Foreskin melanocyte (primary cell): ENCODE measurements at places on chromosomes 7 and 10.

DNA sequence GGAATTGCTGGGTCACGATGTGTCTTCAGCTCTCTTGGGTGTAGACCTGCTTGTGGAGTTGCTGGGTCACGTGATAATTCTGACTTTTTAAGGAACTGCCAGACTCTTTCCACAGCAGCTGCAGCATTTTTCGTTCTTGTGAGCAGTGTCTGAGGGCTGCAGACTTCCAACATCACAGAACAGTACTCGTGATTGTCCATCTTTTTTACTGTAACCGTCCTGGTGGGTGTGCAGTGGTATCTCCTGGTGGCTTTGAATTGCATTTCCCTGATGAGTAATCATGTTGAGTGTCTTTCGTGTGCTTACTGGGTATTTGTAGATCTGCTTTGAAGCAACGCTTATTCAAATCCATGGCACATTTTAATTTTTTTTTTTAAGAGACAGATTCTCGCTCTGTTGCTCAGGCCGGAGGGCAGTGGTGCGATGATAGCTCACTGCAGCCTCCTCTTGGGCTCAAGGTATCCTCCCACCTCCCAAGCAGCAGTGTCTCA, 22.7 kb downstream of the INPP5A start:
- DNase-seq, result peak; percentile 29

DNA sequence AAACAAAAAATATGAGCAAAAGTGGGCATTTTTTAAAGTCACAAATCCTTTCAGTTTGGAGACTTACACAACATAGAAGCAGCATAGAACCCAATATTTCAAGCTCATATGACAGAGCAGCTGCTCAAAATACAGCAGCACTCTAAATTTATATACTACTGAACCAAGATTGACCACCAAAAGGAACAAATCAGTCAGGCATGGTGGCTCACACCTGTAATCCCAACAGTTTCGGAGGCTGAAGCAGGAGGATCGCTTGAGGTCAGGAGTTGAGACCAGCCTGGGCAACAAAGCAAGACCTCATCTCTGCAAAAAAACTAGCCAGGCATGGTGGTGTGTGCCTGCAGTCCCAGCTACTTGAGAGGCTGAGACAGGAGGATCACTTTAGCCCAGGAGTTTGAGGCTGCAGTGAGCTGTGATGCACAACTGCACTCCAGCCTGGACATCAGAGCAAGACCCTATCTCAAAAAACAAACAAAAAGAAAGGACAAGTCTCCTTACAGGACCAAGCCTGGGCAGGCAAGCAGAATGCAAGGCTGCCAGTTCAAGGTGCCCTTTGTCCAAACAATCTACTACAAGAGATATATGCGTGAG, 40.0 kb downstream of the PARD3 start:
- DNase-seq, result no peak

- no peak for DNase-seq
These were observed 238.4 kb upstream of the PLXDC2 start for GRCh38 chr10:19577807-19578206.

DNA sequence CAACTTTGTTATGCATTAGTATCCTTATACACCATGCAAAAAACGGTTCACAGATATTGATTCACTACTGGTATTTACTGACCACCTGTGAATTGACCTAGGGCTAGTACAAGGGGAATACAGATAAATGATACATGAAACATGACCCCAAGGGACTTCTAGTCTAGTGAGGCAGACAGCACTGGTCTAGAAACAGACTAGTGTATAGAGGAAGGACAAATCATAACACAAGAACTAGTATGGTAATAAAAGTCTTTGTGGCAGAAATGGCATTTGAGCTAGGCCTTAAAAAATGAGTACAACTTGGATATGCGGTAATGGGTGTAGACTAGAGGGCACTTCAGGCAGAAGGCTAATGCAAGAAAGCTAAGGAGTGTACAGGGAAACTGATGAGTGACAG, 86.6 kb downstream of the SLC25A13 start:
- DNase-seq, result no peak

DNA sequence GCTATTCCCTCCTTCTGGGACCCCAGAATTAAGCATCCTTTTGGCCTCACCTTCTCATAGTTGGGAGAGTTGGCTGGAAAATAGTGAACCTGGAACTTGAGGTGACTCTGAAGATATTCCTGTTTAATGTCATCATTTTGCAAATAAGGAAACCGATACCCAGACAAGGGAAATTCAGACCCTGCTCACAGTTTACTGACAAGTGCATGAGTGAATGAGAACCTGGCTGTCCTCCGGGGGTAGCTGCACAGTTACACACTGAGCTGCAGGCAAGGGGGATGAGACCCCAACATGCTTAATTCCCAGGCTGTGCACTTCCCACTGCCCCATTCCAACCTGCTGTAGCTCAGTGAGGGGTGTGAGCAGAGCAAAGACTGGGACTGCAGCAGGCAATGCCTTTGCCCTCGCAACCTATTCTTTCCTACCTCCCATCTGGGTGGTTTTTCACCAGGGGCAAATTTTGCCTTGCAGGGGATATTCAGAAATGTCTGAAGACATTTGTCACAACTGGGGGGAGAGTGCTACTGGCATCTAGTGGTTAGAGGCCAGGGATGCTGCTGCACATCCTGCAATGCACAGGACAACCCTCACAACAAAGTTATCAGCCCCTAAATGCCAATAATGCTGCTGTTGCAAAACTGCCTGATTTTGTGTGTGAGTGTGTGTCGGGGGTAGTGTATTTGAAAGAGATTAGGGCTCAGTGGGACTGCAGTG, 136.2 kb downstream of the SORCS3 start:
- DNase-seq, result no peak

GRCh38 chr7:121057878-121058277, 69.4 kb downstream of the CPED1 start:
- no peak for DNase-seq

GRCh38 chr10:90665905-90666662, 191.8 kb downstream of the HTR7 start:
- DNase-seq, result no peak

DNA sequence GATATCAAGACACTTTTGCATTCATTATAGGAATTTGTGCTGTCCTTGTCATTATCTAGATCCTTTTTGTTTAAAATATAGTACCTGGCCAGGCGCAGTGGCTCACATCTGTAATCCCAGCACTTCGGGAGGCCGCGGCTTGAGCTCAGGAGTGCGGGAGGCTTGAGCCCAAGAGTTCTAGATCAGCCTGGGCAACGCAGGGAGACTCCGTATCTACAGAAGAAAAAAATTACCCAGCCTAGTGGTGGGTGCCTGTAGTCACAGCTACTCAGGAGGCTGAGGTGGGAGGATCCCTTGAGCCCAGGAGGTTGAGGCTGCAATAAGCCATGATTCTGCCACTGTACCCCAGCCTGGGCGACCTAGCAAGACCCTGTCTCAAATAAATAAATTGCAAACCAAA, 621 bp upstream of the MORN4 start:
- DNase-seq, result no peak

GRCh38 chr7:32142649-32143048, 72.4 kb upstream of the PDE1C start:
- no peak for DNase-seq

DNA sequence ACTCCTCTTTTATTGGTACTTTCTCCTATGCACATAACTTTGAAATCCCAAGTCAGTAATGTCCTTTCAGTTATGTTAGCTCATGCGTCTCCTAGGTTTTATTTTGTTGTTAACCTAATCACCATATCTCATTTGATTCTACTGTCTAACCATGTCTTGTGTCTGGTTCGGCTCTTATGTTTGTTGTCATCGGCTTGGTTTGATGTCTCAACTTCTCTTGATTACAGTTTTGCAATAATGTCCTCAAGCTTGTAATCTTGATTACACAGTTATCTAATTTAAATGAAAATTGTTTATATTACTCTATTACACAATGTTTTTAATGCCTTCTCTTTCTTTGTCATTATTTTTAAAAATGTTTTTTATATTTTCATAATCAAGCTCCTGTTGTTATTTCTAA, 35.9 kb upstream of the SEMA3A start:
- no peak for DNase-seq

DNA sequence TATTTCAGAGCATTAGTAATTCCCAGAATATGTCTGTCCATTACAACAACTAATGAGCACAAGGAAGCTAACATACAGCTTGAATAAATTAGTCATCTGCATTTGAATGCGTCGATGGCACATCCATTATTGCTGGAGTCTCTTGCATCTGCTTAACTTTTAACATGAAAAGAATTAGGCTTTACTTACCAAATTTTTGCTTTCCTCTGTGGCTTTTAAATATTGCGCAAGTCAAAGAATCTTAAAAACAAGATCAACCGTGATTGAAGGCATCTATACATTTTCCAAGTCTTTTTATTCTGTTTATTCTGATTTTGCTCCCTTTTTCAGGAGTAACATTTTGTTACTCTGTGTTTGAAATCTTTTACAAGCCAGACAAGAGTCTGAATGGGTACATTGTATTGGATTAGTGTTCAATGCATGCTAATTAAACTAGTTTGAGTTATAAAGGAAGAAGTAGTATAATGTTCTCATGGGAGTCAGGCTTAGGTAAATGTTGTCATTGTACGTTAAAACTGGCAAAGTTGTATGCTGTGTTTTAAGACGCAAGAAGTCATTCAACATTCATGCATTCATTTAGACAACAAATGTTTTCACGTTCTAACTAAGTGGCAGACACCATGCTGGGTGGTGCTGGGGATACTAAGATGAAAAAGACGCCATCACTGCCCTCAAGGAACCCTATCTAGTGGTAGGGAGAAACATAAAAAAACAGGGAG, 4.0 kb upstream of the CACNB2 start:
- no peak for DNase-seq

- no peak for DNase-seq
These were observed 70.4 kb upstream of the FZD8 start for GRCh38 chr10:35712486-35712885.

- no peak for DNase-seq
These were observed 202.0 kb downstream of the STK31 start for GRCh38 chr7:23912065-23912464.

DNA sequence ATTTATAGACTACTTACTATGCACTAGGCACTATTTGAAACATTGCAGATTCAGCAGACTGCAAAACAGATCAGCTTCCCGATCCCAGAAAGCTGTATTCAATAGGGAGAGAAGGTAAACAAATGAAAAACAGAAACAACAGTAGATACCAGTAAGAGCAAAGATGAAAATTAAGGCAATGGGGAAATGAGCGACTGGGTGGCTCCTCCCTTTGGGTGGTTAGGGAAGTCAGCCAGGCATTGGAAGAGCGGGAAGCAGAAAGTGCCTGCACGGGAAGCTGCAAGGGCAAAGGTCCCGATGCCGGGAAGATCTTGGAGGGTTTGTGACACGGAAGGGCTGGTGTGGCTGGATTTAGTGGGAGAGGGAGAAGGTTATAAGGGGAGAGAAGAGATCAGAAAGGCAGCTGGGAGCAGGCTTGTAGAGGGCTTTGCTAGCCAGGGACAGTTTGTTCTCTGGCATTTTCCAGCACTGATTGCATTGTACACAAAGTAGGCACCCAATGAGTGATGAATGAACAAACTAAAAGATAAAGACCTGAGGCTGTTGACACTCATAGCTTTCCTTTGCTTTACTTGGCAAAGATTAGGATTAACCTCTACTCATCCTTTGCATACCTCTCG, 67.8 kb downstream of the NAMPT start:
- no peak for DNase-seq

GRCh38 chr7:21108182-21108581, 319.7 kb upstream of the SP4 start:
- no peak for DNase-seq

DNA sequence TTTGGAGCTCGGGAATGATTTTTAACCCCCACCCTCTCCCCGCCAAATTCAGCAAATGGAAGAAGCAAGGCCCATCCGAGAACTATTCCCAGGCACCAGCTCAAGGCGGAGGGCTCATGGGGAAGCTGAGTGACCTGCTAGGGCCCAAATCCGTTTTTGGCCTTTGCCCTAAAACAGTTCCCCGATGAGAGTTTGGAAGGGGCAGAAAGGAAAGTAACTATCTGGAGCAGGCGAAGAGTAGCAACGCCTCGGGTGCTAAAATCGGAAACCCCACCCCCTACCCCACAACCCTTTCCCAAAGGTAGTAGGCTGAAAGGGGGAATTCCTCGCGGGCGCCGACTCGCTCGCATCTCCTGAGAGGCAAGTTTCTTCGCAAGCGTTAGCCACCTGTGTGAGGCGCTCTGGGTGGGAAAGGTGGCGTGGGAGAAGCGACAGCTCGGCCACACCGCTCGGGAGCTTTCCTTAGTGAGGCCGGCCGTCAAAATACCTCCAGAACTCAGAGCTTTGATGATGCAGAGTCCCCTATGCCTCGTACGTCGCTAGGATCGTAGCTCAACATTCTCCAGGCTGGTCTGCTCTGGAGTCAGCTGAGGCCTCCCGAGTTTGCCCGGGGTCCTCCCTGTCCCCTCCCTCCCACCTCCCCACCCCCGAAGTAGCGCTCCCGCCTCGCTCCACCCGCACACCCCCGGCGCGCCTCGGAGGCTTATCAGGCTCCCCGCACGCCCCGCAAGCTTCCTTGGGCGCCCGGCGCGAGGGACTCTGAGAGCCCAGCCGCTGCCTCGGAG, 642 bp upstream of the PRKG1 start:
- DNase-seq, result peak; percentile 17

DNA sequence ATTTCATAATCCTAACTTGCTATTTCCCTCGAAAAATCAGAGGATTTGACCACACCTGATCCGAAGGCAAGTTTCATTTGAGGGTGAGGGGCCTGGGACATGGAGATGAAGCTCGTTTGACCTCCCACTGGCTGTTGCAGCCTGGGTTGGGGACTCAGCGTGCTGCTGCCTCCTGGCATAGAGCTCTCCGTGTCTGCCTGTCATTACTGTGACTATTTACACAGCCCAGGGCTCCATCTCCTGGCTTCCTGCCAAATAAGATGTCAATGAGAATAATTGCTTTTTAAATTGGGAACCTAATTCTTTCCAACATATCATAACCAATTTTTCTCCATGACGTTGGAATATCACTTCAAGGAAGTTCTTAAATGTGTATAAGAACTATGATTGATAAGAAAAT, 139.3 kb upstream of the COBL start:
- DNase-seq, result no peak

DNA sequence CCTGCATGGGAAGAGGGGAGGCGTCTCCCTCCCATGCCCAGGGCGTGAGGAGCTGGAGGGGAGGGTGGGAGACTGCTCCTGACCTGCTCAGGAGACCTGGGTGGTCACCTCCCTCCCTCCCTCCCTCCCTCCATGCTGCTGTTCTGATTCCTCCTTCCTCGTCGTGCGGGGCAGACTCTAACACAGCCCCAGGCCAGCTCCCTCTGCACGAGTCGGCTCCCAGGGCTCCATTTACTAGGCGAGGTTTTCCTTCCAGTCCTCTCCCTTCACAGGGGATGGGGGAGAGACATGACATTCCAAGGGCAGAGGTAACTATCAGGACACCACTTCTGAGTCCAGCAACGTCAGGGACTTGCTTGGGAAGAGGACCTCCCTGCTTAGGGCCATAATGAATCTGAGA, 23.6 kb downstream of the VIPR2 start:
- no peak for DNase-seq

DNA sequence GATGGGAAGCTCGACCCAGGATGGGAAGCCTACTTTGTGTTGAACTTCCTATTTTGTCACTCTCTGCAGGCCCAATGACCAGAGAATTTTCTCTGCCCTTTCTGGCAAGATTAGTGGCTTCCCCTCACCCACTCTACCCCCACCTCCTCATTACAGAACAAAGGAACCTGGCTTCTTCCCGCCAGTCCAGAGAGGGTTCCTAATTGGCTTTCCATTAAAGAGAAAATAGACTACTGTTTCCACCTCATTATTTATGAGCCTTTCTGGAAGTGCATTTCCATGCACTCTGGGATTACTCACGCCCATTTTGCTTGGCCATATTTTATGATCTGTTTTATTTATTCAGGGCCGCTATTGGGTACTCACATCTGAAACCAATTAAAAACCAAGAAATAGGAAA, 94.9 kb upstream of the TCF7L2 start:
- DNase-seq, result no peak

- peak; percentile 92 for DNase-seq
These were observed 61.4 kb upstream of the STEAP1B start for GRCh38 chr7:22561321-22561811.
